ENCODE measurements at places on chromosomes 2 and 18.
A peak's percentile ranks its signal among the peaks of the same experiment; 100 is the strongest.

DNA sequence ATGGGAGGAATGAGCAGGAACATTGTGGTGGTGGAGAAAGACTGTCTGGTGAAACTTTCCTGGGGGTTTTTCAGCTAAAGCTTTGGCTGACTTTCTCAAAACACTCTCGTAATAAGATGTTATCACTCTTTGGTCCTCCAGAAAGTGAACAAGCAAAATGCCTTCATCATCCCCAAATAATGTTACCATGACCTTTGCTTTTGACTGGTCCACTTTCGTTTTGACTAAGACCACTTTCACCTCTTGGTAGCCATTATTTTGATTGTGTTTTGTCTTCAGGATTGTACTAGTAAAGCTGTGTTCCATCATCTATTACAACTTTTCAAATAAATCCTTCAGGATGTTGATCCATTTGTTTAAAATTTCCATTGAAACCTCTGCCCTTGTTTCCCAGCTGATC, 103.2 kb downstream of the AKAIN1 start:
- DNase-seq: no peak

- DNase-seq: no peak
Measured at GRCh38 chr18:1797235-1797634, 774.1 kb downstream of the METTL4 start.

DNA sequence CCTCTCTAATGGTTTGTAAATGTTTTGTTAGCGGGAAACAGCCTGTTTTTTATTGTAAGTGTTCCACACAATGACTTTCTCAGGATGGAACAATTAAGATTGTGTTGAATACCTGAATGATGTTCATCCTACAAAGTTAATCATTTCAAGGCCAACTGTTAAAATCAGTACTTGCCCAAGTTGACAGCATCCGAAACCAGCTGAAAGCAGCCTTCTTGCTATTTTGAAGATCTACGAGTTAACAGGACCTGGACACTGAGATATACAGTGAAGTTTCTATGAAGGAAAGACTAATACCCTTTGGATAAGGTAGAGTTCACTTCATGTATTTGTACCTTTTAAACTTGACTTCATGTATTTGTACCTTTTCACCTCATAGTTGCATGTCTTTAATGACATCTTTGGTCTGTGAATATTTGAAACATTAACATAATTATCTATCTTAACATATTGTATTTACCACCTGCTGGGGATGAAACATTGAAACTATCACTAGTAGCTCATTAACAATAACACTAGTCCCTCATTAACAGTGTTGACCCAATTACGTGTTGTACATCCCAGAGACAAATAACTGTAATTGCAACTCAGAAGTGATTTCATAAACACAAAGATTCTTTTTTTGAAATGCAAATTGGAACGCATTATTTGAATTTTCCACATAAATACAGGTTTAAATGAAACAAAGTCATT, 556.0 kb upstream of the MEX3C start:
- DNase-seq: no peak

DNA sequence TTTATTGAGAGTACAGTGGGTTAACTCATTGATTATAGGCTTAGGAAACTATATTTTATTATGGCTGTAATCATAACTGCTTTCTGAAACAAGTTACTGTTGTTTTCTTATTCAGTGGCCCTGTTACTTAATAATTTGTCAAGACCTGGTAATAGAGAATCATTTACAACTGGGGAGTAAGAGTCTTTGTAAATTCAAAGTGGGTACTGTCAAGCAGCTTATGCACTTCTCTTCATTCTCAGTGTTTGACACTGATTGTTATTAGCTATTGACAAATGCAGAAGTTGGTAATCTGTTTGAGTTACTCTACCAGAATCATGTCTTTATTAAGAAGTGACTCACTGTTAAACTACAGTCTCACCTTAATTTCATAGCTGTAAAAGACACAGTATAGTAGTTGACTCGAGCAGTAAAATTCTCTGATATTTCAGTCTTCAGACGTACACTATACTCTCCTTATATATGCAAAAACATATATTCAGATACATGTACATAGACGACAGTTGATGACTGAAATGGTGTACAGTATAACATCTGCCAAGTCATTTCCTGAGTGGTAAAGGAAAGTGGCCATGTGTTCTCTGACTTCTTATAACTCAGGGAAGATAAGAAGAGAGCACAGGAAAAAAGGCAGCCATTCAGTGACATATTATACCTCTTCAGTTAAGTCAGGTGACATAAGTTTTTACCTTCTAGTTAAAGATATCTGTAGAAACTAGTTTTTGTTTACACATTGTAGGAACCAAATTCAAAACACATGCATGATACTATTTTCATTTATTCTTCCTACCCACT, 36.0 kb upstream of the TTC27 start:
- no peak for DNase-seq

DNA sequence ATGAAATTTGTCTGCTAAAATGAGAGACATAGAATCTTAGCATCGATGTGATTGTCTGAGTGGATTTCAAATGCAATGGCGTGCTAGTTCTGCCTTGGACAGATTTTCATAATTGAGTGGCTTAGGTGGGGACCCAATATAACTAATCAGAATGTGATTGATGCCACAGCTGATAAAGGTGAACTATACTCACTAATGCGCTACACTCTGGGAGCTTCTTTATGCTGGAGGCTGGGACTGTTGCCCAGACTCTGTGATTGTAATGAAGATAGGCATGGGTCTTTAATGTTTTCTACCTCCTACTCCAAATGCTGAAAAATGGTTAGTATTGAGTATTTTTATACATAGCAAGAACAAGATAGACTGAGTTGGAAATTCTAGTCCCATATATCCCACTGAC, 339.5 kb upstream of the SLC39A10 start:
- DNase-seq: no peak

- no peak for DNase-seq
Measured at GRCh38 chr18:9404565-9405060, 70.0 kb downstream of the TWSG1 start.

- peak; percentile 18 for DNase-seq
Measured at GRCh38 chr2:162172802-162173370, 20.8 kb upstream of the GCG start.
